ENCODE measurements at places on chromosomes 5 and 9. TPM values are rescaled to one million over a fixed set of nuclear protein-coding genes. Genes with fewer than 3 reads are reported as not detected.

- DNase-seq = no peak
Observed at GRCh38 chr9:8292657-8293056, 493.1 kb upstream of the DMAC1 start.

- DNase-seq = peak; percentile 78
Observed at GRCh38 chr9:35341585-35341984, 148.3 kb upstream of the RUSC2 start.

- no peak for DNase-seq
Observed at GRCh38 chr5:13498279-13498678, 446.2 kb downstream of the DNAH5 start.

DNA sequence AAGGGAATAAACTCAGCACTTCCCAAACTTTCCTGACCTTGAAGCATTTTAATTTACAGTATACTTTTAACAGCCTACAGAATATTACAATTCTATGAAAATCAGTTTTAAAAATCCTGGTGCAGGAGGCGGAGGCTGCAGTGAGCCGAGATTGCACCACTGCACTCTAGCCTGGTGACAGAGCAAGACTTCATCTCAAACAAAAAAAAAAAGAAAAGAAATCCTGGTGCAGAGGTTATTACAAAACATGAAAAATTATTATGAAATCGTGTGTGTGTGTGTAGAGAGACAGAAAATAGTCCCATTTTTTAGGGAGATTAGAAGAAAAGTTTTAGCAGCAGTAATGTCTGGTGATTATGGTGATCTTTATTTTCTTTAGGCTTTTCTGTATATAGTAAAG lies 26.9 kb downstream of the GOLPH3 start:
- DNase-seq = no peak

DNA sequence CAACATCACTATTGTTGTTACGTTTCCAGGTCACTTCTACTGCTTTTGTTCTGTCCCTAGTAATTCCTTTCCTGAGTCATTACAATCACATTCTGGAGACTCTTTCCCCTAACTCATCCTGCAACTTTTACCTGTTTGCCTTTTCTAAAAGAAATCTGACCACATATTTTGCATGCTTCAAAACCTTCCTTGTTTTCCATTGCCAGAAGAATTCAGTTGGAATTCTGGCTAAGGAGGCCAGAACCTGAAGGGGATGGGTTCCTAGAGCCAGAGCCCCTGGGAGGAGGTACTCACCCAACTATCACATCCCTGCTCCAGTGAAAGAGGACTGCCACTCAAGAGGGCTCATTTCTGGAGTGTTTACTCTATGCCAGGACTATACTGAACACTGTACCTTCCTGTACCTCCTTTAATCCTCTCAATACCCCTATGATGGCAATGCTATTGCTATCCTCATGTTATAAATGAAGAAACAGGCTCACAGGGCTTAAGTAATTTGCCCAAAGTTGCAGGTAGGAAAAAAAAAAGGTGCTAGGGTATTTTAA lies 42.8 kb upstream of the MAST4 start:
- DNase-seq = no peak

DNA sequence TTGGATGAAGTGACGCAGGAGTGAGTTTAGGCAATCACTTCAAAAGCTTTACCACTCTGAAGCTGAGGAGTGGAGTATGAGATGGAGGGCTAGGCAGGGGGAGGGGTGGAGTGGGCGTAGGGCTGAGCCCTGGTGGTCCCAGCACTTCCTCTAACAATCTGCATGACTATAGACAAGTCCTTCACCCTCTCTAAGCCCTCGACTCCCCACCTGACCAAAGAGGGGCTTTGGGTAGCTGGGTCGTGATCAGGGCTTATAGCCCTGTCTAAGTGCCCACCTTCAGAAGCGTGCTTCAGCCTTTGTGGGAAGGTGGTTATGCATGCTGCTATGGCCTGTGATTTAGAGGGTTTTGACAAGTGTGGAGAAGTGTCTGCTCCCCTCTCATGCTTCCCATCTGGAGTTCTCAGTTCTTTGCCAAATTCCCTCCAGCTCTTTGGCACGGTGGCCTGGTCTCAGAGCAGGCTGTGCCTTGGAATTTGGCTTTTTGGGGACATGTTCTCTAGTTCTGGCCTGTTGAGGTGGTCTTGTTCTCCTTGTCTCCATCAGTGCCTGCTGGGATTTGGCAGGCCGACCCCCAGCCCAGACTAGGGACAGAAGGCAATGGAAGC lies 53.0 kb downstream of the ACTBL2 start:
- no peak for DNase-seq

DNA sequence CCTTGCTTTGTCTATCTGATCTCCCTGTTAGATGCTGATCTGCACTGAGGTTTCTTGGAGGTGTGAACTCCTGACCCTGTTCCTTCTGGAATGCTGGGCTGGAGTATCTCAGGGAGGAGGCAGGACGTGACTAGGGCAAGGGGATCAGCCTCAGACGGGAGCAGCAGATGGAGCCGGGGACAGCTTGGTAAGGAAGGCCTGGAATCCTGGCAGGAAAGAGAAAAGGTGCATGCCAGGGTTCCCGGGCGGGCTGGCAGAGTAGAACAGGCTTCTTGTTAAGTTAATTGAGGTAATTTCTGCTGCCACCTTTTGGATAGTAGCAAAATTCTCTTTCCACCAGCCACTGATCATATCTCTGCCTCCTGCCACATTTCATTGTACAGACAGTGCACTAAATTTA lies 180.9 kb downstream of the ZNF462 start:
- no peak for DNase-seq

GRCh38 chr5:14167211-14167845 lies 24.2 kb downstream of the TRIO start:
- DNase-seq = no peak

The TMC1 gene
- total RNA-seq = 0.99 TPM

The OTULIN gene
- total RNA-seq = 18.7 TPM

The ZBTB6 gene
- total RNA-seq = 11.7 TPM

The LHX3 gene
- total RNA-seq = not detected

The GABRA1 gene
- total RNA-seq = not detected

The INSL6 gene
- total RNA-seq = not detected
